Osteocyte (in vitro differentiated cells): ENCODE measurements at places on chromosomes 16 and 17. TPM values are rescaled to one million over a fixed set of nuclear protein-coding genes. Genes with fewer than 3 reads are reported as not detected.

Gene WSB1
- total RNA-seq = 168 and 179 TPM in 2 replicates

Gene RAB26
- total RNA-seq = 2.0 and 3.4 TPM in 2 replicates

Gene MYO18A
- 27.8 and 28.8 TPM in 2 replicates for total RNA-seq

Gene WNT9B
- total RNA-seq = not detected in 2 replicates
